Psoas muscle (tissue), 8 donors: ENCODE measurements at places on chromosomes 11 and 22. TPM values are rescaled to one million over a fixed set of nuclear protein-coding genes. Genes with fewer than 3 reads are reported as not detected.

DNA sequence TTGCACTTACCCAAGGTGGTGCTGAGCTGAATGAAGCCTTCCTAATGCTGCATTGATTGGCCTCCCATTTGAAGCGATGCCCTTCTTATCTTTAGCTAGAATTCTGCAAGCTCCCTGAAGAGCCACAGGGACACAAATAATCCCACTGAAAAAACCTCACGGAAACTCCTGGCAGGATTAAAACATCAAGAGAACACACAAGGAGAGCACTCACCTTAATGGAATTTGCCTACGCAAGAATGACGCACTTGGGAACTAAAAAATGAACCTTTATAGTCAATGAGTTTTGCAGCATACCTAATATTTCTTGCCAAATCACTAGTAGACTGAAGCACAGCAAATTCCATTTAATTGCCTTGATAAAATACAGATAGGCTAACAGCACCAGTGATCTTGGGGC is 232.8 kb upstream of the UBASH3B start:
- DNase-seq: no peak

DNA sequence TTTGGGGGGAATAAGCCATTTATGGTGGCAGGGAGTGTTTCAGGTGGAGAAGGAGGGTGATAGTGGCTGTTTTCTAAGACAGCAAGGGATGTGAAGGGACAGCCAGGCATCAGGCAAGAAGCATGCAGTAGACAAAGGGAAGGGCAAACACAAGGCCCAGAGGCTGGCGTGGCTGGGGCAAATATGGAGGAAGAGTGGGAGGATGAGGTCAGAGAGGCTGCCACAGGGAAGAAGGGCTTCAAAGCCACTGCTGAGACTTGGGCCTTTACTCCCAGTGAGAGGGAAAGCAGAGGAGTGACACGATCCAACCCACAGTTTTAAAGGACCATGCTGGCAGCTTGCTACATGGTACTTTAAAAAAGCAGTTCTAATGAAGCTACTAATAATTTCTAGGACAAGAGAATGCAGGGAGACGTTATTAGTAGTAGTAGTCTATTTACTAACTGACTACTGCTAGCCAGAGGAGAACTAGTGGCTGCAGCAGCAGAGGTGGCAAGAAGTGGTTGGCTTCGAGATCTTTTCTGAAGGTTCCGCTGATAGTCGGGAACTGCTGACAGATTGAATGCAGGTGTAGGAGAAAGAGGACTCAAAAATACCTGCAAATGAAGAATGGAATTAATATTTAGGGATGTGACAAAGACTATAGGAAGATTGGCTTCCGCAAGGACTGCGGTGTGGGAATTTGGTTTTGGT is 13.7 kb downstream of the KMT5B start:
- DNase-seq: no peak

DNA sequence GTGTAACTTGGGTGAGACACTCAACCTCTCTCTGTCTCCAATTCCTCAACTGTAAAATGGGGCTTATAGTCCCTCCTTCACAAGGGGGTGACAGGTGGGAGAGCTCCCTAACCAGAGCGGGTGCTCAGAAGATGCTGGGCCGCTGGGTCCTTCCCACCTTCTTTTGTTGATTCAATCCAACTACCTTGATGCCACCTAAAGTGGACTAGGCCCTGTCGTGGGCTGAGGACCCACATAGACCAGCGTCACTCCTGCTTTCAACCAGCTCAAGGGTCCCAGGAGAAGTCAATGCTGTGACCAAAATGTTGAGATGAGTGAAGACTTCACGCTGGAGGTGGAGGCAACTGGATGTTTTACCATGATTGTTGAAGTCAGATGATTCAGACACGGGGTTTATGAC is 72.7 kb upstream of the WNT11 start:
- DNase-seq: no peak

DNA sequence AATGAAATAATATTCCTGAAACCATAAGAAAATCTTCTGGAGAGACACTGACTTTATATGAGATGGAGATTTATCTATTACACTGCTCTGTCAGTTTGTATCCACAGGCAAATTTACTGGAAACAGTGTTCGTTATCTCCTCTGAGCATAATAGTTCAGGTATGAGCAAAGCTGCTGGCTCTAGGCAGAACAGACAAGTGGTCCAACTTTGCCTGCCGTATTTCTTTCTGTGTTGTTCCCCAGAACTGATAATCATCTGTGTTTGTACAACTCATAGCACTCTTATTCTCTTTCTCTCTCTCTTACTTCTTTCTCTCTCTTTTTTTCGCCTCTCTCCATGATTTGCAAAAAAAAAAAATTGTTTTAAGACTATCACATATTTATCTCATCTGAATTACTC is 623.8 kb upstream of the CHORDC1 start:
- no peak for DNase-seq

DNA sequence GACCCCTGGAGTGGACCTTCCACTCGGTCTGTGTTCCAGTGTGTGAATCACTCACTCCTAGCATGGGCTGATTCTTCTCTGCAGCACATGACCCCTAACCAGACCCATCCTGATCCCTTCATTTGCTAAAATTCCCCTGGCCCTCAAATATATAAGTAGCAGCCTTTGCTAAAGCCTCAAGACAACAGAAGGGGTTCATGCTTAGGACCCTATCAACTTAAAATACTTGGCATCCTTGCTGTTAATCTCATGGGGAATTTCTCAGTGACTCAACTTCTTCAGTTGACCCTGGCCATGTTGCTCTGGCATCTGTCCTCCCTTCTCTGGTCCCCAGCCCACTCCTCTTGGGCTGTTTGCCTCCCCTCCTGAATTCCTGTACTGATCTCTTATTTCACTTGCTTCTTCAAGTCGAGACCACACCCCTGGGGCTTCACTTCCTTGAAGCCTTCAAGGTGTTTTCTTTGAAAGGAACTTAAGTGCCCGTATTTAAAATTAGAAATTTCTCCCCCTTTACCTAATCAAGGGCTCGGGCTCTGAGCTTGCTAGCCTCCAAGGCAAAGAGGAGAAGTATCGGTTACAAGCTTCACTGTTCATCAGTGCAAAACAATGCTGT is 23.6 kb downstream of the NNMT start:
- no peak for DNase-seq

GRCh38 chr22:20776624-20777405 is 2.9 kb downstream of the SERPIND1 start:
- no peak for DNase-seq

- DNase-seq: no peak
Measured at GRCh38 chr11:128523641-128524040, 63.7 kb downstream of the ETS1 start.

Gene CACNA1I
- 0.04 TPM for total RNA-seq

Gene GGT1
- 2.4 TPM for total RNA-seq

DNA sequence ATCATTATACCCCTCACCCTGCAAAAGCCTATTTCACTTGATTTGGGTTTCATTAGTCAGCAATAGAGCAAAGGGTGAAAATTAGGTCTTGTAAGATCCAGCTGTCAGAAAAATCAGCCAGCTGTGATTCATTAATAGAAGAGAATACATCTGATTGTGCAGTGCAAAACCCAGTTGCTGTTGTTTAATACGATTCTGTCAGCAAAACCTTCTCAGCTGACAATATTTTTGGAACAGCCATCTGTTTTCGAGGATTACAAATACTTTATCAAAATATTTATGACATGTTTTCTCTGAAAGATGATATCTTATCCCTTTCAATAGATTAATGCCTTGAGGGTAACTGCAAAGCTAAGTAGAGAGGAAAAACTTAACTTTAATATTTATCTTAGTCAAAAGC is 1354.0 kb upstream of the RAG2 start:
- no peak for DNase-seq

DNA sequence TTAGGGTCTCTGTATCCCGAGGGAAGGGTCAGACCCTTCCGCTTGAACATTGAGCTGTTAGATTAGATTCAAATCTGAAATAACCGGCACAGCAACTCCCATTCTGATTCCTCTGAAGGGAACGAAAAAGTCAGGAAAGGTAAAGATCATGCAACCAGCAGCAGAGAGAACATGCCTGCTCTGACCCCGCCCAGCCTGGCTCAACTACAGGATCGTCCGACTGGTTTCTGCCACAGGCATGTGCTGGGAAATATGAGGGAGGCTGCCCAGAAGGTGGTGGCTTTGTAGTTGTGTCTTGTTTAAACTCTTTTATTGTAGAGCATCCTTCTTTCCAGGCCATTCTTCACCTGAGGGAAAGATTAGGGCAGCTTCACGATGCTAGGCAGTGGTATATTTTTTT is 5.0 kb upstream of the MTNR1B start:
- no peak for DNase-seq

Gene PARVG
- total RNA-seq: 2.6 TPM

DNA sequence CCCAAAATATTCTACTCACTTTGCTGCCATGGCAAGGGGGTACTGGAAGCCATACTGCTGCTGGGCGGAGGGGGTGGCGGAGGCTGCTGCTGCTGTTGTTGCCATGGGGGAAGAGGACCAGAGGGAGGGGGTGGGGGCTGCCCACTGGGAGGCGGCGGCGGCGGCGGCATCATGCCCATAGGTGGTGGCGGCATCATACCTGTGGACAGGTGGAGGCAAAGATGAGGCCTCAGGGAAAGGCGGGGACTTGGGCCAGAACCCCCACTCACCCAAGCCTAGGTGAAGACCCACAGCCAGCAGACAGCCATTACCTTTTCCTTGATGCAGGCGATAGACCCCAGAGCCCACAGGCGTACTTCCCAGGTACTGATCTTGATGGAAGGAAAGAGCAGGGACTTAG is 7.1 kb upstream of the PYGM start:
- peak; percentile 10 for DNase-seq

- no peak for DNase-seq
Measured at GRCh38 chr11:86673872-86674750, 1.7 kb upstream of the ME3 start.

Gene MUC6
- total RNA-seq: not detected

DNA sequence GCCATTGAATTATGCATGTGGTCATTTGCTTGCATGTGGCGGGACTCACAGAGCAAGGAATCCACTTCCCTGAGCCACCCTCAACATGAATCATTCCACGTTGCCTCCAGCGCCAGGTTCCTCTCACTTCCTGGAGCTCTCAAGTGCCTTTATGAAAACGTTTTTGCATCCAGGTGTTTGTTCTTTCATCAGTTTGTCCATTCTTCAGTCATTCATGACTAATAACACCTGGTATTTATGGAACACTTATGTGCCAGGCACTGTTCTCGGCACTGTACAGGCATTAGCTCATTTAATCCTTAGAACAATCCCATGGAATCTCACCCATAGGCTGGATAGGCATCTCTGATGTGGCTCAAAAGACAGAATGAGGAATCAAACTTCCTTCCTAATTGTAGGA is 256.1 kb upstream of the SYN3 start:
- no peak for DNase-seq

- no peak for DNase-seq
Measured at GRCh38 chr22:20246368-20247009, 21.6 kb downstream of the RTN4R start.

GRCh38 chr11:1565904-1566247 is 6.2 kb downstream of the DUSP8 start:
- DNase-seq: peak; percentile 44

DNA sequence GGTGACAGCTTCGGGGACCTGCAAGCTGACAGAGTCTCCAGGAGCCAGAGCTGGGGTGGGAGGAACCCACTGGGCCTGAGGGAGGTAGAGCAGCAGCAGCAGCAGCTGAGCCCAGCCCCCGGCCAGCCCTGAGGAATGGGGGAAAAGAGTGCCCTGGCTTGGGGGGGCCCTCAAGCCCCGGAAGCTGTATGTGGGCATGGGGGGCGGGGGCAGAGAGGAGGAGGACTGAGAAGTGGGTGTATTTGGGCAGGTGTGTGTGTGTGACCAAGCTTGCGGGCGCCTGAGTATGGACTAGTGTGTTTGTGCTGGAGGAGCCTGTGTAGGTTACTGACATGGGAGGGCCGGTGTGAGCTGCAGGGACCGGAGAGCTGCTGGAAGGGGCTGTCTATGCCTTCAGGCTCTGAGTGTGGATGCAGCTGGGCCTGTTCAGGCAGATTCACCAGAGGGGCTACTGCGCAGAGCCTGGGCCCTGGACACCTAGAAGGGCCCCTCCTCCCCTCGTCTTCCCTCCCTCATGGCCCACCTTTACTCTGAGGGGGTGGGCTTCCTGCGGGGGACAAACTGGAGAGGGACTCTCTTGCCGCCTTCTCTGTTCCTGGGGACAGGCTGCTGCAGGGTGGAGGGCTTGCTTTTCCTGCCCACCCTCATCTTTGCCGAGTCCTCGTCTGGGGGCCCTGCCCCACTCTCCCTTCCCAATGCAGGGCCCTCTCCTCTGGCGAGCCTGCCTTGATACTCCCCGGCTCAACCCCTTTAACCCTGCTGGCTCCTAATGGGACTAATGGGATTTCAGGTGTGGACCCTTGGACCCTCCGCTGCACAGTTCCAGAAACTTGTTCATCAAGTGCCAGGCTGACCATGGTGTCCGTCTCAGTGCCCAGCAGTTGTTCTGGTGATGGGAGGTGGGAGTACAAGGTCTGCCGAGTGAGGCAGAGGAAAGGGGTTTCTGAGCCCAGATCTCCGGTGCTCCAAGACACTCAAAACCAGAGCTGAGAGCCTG is 28.2 kb downstream of the ST3GAL4 start:
- DNase-seq: peak; percentile 26

DNA sequence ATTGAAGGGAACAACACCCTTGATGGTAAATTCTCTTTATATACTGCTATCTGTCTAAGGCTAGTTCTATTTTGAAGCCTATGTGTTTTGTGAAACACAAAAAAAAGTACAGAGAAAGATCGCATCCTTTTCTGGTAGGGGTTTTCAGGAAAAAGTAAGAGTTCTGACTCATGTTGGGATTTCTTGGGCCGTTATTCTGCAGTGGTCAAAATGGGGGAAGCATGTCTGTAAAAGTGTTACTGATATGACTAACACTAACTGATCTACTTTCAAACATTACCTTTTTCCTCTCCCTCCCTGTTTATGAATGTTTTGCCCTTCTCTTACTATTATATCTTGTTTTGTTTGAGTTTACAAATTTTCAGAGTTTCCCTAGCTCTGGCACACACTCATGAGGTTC is 53.9 kb downstream of the CTNND1 start:
- no peak for DNase-seq

Gene CCDC87
- total RNA-seq: 0.36 TPM

- no peak for DNase-seq
Measured at GRCh38 chr11:111585371-111585770, 16.9 kb upstream of the SIK2 start.

Gene TCN2
- total RNA-seq: 11.7 TPM

- peak; percentile 62 for DNase-seq
Measured at GRCh38 chr11:47376525-47377371, 1.6 kb downstream of the SPI1 start.

DNA sequence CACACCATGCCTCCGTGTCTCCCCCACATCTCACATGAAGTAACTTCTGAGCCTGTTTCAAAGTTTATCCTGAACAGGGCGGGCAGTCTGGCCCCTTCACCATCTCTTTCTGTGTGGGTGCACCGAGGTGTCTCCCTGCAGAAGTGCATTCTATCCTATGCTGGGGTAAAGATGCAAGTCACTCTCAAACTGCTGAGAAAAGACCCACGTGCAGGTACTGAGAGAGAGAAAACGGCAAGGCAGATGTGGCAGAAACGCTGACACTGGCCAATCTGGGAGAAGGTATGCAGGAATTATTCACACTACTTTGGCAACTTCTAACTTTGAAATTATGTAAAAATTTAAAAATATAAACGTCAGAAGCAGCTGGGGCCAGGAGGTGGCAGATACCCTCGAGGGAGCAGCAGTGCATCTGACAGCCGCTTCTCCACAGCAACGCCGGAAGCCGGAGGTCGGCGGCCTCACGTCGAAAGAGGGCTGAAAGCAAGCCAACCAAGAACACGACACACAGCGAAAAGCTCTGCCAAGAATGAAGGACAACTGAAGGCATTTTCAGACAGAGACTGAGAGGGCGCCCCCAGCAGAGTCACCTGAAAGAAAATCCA is 34.2 kb upstream of the MOB2 start:
- DNase-seq: no peak

Gene CDC42BPG
- 0.05 TPM for total RNA-seq

- no peak for DNase-seq
Measured at GRCh38 chr22:47013861-47014635, 251.6 kb downstream of the TBC1D22A start.
